Astrocyte of the cerebellum (primary cell): ENCODE measurements at places on chromosomes 11 and 22.

DNA sequence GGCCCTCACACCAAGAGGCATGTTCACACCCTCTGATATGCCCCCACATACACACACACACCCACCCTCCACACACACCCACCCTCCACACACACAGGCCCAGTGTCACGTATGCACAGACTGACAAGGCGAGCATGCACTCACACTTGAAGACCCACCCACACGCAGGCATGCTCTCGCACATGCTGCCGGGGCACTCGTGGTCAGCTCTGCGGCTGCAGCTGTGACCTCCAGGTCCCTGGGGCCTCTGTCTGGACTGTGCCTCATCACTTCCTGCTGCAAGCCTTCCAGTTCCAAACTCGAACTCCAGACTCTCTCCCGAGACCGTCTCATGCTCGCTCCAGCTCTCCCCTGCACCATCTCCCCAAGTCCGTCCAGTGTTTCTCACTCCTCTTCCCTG is 9.5 kb downstream of the DCHS1 start:
- no peak for DNase-seq

DNA sequence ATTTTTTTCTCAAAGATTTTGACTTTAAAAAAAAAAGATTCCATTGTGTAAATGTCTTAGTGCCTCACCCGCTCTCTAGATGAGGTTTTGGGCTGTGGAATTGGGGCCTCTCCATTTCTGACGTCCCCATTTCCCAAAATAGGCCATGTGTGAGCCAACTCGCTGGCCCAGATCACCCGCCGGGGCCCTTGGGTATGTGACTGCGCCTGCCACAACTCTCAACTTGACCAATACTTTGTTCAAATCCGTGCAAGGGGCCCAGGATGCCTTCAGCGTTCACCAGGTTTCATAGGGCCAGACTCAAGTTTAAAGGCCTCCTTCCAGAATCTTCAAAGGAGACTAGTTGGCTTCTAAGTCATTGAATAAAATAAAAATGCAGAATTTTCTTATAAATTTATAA is 96.0 kb downstream of the DHCR7 start:
- DNase-seq = no peak

- DNase-seq = no peak
Observed at GRCh38 chr22:26656891-26657851, at the start of gene MIAT. Gene MIAT (plus strand): TSS chr22:26657588.

GRCh38 chr11:115612046-115612730 is 108.0 kb upstream of the CADM1 start:
- peak; percentile 23 for DNase-seq

DNA sequence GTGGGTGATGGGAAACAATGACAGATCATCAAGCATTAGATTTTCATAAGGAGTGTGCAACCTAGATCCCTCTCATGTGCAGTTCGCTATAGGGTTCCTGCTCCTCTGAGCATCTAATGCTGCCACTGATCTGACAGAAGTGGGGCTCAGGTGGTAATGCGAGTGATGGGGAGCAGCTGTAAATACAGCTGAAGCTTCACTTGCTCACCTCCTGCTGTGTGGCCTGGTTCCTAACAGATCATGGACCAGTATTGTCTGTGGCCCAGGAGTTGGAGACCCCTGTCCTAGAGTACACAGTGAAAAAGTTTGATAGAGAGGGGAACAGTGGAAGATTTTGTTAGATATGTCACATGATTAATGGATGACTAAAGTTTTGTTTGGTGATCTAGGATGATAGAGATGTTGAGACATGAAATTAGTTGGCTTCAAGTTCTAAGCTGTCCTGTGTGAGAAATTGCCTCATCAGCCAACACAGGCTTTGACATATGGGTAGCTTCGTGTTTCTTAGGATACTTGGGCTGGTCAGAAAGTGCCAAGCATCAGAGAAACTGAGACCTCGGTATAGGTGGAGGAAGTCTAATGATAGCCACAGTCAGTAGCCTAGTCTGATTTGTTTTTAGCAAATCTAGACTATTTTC is 47.4 kb downstream of the ARHGEF12 start:
- no peak for DNase-seq

GRCh38 chr11:117068303-117068860 is 29.8 kb downstream of the SIK3 start:
- DNase-seq = no peak

DNA sequence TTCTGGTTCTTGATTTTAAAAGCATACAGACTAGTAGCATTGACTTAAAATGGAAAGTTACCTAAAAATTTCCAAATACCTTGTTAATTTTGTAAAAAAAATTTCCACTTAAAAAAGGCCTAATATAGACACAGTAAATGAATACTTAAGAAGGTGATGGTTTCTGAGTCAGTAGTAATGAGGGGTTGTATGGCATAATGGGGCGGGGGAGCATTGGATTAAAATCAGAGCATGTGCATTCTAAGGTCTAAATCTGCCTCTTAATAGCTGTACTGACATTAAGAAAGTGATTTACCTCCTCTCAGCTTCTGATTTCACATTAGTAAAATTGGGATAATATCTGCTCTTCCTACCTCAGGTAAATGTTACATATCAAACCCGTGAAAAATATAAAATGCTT is 446.5 kb downstream of the AASDHPPT start:
- no peak for DNase-seq

- DNase-seq = no peak
Observed at GRCh38 chr11:65115361-65116082, 2.0 kb downstream of the ZNHIT2 start.

DNA sequence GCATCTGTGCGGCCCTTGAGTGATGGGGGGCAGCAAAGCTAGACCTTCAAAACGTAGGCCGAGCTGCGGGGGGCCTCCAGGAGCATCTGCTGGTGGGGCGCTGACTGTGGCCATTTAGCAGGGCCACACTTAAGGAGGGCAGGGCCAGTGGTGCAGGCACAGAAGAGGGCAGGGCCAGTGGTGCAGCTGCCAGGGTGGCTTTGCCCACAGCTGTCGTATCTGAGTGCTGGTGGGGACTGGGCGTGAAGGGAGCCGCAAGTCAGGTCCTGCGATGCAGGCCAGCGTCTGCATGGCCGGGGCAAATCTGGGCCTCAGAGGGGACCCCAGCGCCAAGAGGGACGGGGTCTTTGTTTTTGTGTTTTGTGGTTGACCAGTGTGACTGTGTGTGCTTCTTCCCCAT is 27.7 kb downstream of the RNH1 start:
- DNase-seq = no peak

DNA sequence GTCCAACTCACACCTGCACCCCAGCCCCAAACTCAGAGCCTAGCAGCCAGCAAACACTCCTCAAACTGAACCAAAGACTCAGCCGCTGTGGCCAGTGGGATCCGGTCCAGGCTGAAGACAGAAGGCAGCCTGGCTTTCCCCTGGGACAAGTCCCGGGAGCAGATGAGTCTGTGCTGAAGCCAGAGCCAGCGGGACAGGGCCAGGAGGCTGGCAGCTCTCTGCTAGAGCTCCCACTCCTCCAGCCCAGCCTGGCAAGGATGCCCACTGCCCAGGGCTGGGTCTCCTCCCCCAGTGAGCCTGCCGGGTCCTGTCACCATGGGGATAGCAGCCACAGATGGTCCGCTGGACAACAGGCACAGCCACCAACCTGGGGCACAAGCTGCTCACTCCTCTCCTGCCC is 42.9 kb upstream of the PRR5 start:
- no peak for DNase-seq

DNA sequence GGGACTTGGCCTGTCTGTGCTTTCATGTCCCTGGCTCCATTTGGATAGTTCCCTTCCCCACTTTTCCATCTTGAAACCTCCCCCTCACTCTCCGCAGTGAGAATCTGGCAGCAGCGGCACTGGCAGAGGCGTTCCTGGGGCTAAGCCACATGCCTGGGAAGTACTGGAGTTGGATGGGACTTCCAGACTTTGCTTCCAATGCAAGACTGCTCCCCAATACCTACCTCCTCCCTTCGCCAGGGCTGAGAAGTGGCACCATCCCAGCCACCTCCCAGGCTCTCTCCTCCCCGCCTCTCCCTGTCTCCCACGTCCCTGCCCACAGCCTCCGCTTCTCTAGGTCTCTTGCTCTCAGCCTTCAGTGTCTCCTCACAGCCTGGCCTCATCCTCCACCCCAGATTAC is 16.6 kb downstream of the TST start:
- DNase-seq = no peak

DNA sequence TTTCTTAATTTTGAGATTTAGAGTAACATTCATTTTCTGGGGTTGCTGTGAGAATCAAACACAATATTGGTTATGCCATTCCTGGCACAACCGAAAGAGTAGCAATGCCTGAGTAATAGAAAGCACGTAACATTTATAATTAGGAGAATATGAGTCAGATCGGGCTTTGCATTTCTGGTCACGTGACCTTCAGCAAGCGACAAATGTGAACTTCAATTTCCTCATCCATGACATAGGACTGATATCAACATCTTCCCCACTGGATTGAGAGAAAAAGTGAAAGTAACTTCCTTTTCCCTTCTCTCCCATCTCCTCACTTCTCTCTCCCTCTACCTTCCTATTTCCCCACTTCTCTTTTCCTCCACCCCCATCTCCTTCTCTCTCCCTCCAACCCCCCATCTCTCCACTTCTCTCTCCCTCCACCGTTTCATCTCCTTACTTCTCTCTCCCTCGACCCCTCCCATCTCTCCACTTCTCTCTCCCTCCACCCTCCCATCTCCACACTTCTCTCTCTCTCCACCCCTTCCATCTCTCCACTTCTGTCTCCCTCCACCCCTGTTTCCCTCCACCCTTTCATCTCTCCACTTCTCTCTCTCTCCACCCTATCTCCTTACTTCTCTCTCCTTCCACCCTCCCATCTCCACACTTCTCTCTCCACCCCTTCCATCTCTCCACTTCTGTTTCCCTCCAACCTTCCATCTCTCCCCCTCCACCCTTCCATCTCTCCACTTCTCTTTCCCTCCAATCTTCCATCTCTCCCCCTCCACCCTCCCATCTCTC is 33.5 kb upstream of the CAT start:
- DNase-seq = no peak

- DNase-seq = no peak
Observed at GRCh38 chr22:41943661-41944209, 3.2 kb downstream of the CENPM start.

DNA sequence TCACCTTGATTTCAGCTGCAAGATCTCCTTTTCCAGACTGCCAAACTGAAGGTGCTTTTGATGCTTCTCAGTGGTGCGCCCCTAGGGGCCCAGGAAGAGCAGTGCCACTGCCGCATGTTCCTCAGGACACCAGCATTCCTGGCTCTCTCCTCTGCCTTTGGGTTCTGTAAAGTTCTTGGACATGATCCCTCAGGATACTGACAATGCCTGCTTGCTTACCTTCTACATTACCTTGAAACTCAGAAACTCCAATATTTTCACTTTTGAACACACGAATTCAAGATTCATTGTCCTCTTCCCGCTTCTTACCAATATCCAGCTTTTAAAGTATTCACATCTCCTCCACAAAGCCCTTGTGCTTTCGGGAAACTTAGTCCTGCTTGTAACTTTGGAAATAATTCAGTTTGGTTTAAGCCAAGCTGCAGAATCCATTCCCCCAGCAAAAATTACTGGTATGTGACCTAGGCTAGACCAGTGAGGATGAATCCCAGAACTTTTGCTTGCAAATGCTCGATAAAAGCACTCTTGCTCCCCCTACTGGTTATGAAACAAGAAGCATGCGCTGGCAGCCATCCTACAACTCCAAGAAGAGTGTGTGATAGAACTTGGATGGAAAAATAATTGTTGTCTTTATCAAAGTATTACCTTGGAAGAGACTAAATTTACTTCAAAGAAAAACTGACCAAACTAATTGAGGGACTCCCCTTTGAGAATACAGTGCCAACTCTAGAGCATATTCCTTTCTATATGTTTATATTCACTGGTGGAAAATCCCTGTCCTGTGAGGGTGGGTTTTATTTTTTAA is 16.5 kb upstream of the OR5B21 start:
- DNase-seq = peak; percentile 79

DNA sequence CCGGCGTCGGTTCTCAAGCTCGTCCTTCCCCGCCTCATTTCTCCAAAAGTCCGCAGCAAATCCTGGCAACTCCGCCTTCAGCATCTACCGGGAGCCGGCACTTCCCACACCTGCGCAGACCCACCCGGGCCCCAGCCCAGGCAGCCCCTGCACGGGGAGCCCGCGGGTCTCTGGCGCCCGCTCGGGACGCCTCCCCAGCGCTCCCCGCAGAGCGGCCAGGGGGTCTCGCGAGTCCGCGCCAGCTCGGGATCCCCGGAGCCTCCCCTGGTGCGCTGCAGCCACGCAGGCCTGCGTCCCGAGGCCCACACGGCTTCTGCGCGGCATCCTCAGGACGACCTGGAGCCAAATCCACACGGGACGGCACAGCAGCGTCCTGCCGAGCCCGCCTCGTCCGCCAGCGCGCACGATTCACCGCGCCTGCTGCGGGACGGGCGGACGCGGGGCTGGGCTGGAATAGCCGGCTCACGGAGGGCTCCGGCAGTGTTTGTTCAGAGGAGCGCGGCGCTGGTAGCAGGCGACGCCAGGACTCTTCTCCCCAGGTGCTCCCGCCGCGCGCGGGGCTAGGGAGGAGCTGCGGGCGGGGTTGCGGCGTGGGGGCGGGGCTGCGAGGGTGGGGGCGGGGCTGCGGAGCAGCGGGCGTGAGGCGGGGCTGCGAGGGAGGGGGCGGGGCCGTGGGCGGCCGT is 816 bp upstream of the PHRF1 start:
- DNase-seq = no peak

DNA sequence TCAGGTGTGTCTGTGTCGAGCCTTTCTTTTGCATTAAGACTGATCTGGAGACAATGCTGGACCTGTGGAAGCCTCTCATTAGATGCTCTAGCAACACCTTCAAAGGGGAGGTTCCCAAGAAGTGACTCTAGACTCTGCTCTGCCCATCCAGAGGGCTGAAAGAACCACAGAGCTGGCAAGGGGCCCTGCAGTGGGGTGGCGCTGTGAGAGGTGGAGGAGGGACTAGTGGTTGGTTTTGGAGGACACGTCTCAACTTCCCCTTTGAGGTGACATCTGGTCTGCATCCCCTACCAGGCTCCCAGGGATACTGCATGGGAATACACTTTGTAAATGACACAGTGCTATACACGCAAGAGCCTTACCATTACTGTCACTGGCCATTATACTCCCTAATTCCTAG is 34.2 kb upstream of the SYT13 start:
- no peak for DNase-seq

GRCh38 chr22:29301716-29302401 is 4.6 kb upstream of the GAS2L1 start:
- no peak for DNase-seq

- no peak for DNase-seq
Observed at GRCh38 chr22:22712666-22713365, 68.4 kb downstream of the GGTLC2 start.

- no peak for DNase-seq
Observed at GRCh38 chr11:14835496-14836492, 56.2 kb downstream of the CYP2R1 start.

DNA sequence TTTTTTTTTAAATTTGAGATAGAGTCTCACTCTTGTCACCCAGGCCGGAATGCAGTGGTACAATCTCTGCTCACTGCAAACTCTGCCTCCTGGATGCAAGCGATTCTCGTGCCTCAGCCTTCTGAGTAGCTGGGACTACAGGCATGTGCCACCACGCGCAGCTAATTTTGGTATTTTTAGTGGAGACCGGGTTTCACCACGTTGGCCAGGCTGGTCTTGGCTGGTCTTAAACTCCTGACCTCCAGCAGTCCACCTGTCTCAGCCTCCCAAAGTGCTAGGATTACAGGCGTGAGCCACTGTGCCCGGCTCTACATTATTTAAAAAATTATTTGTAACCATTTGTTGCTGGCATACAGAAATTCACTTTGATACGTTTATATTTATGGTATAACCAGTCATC is 18.6 kb downstream of the EP300 start:
- DNase-seq = no peak

- no peak for DNase-seq
Observed at GRCh38 chr11:9615031-9615451, 41.6 kb downstream of the WEE1 start.
